Cardiac fibroblast (primary cell): ENCODE measurements at places on chromosomes 12 and 14.

- no peak for DNase-seq
Observed at GRCh38 chr12:97347956-97348355, 114.6 kb upstream of the RMST start.

- DNase-seq, result no peak
Observed at GRCh38 chr14:105479431-105480158, 5.0 kb downstream of the CRIP2 start.

DNA sequence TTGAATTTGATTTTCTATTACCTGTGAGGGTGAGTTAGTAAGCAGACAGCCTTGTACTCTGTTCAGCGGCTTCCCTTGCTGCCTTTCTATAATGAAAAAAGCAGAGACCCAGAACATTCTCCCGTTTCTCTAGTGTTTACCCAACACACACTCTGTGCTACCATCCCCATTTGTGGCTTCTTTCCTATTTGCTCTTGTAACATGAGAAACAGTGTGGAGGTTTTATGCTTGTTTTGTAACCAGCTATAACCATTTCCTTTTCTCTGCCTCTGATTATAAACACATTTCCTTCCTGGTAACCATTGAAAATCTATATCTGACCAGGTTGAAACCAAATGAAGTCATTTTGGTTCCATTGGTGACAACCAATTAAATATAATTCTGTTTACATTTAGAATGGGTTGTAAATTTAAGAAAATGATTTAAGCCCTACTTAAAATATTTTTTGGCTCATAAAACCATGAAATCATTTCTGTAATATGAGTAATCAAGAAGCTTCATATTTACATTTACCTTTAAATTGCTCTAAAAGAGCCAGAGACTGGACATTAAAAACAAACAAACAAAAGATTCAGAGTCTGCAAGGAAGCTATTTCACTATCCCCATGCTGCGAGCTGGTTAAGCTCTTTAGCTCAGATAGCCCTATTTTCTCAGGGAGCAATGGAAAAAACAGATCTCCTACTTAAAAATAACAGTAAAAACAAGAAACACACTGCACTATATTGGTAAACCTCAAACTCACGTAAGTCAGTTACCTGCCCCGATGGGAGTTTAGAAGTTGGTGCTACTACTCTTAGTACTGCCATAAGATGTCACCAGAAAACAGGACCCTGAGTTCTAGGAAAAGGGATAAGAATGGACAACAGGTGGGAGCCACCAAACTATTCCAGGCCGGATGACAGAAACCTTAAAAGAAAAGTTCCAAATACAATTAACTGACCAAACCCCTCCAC lies 206.5 kb upstream of the EEA1 start:
- DNase-seq, result no peak

DNA sequence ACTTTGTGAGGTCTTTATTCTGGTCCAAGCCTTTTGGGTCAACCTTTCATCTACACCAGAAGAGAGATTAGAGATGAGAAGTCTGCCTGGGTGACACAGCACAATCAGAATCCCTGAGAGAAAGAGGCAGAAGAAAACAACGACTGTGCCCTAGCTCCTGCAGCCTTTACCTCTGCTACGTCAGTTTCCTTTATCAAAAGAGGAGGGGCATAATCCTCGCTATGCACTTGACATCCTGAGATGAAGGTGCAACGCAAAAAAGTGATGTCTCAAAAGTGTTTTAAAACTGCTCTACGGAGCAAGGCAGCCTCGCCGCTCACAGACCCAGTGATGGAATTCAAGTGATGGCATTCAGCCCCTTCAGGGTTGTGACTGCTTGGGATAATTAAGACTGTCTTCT lies 21.7 kb downstream of the ZDHHC22 start:
- no peak for DNase-seq

GRCh38 chr14:104874110-104874531 lies 9.1 kb downstream of the CEP170B start:
- no peak for DNase-seq

- no peak for DNase-seq
Observed at GRCh38 chr14:63991833-63992232, 139.0 kb downstream of the SYNE2 start.

GRCh38 chr14:100865682-100866591 lies 37.6 kb downstream of the RTL1 start:
- no peak for DNase-seq

DNA sequence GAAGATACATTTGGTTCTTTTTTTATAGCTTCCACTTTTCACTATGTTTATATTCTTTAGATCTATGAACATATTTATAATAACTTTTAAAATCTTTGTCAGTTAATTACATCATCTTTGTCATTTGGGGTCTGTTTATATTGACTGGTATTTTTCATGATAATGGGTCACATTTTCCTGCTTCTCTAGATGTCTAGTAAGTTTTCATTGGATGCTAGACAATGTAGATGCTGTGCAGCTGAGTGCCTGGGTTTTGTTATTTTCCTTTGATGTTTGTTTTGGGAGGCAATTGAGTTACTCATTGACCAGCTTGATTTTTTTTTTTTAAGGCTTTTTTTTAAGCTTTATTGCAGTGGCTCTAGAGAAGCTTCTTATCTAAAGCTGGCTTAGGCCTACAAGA lies 4.9 kb downstream of the MAP1LC3B2 start:
- peak; percentile 35 for DNase-seq

DNA sequence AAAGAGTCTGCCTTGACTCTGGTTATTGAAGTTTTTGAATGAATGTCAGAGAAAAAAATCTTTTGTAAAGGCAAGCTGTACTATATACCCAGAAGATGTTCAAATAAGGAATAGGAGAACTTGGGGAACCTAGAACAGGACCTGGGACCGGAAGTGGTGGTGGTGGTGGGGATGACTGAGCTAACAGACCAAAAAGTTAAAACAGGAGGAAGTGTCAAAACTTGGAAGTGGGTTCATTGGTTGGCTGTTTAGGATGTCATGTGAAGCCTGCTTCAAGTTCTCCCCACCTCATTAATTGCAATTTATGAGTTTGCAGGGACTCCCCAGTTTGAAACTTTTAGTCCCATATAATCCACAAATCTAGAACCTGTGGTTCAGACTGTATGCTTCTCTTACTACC lies 26.2 kb downstream of the PLXNC1 start:
- DNase-seq, result no peak
